Heart right ventricle (tissue), 16 donors: ENCODE measurements at places on chromosomes 16 and 17. TPM values are rescaled to one million over a fixed set of nuclear protein-coding genes. Genes with fewer than 3 reads are reported as not detected.
A peak's percentile ranks its signal among the peaks of the same experiment; 100 is the strongest.

The SLC22A31 gene
- not detected for total RNA-seq

The HBQ1 gene
- not detected for total RNA-seq

The MSLN gene
- not detected for total RNA-seq

- peak overlapping the region; percentile 72 for H3K4me3 ChIP-seq
- peak overlapping the region; percentile 96 for H3K27ac ChIP-seq
- no peaks in the 10 kb centered on the region for H3K36me3 ChIP-seq
- no peak for DNase-seq
Measured at GRCh38 chr16:25107466-25107792, 4.1 kb upstream of the LCMT1 start.

- H3K4me3 ChIP-seq = no peak overlapping the region
- no peak for DNase-seq
- H3K4me1 ChIP-seq = no peaks in the 10 kb centered on the region
- H3K36me3 ChIP-seq = no peaks in the 10 kb centered on the region
- H3K27me3 ChIP-seq = no peaks in the 10 kb centered on the region
- H3K27ac ChIP-seq = no peak overlapping the region
Measured at GRCh38 chr16:11089504-11090124, 145.2 kb downstream of the CLEC16A start.

The KCNH4 gene
- total RNA-seq = 0.22 TPM

DNA sequence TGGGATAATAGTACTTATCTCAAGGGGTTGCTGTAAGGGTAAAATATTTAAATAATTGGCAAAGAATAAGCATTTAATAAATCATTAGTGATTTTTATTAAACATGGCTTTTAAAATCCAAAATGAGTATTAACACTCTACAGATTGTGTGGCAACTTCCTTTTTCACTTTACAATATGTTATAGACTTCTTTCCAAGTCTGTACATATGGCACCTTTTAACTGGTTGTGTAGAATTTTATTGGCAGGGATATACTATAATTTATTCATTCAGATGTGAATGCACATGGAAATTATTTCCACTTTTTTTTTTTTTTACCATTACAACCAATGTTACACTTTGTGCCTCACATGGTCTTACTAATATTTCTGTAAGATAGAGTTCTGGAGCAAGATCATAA is 15.7 kb upstream of the NLRP1 start:
- H3K36me3 ChIP-seq = no peaks in the 10 kb centered on the region
- H3K27ac ChIP-seq = no peak overlapping the region

The COPS3 gene
- total RNA-seq = 68.7 TPM

GRCh38 chr16:73125850-73126524 is 78.1 kb upstream of the ZFHX3 start:
- H3K36me3 ChIP-seq = no peaks in the 10 kb centered on the region
- no peaks in the 10 kb centered on the region for H3K27me3 ChIP-seq
- no peak overlapping the region for H3K4me3 ChIP-seq

DNA sequence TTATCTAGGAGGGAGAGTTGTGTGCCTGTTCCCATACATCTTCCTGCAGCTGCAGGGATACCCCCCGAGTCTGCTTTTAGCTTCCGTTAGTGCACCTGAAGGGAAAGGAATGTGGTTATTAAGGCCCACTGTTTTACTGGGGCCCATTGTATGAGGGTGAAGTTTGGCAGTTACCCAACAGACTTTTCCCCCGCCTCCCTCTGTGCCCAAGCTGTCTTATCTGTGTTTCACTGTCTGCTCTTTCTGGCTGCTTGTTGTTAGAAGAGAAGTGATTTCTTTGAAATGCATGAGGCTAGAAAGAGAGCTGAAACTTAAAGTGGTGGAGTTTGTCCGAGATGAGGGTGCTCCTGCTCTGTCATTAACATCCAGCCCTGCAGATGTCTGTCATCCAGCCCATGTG is 7.4 kb upstream of the OR1A2 start:
- no peak overlapping the region for H3K27ac ChIP-seq
- no peak overlapping the region for H3K4me3 ChIP-seq
- no peak for DNase-seq
- no peaks in the 10 kb centered on the region for H3K27me3 ChIP-seq
- no peaks in the 10 kb centered on the region for H3K4me1 ChIP-seq

- H3K27me3 ChIP-seq = no peaks in the 10 kb centered on the region
- no peak overlapping the region for H3K27ac ChIP-seq
Measured at GRCh38 chr17:56085576-56086267, 67.6 kb upstream of the ANKFN1 start.

GRCh38 chr16:58448890-58449289 is 51.1 kb upstream of the NDRG4 start:
- no peak for DNase-seq
- H3K4me3 ChIP-seq = no peak overlapping the region
- no peaks in the 10 kb centered on the region for H3K27me3 ChIP-seq

GRCh38 chr16:46757339-46758050 is 9.4 kb upstream of the MYLK3 start:
- peak; percentile 87 for DNase-seq
- H3K27ac ChIP-seq = peak overlapping the region; percentile 88
- no peaks in the 10 kb centered on the region for H3K27me3 ChIP-seq
- H3K4me3 ChIP-seq = peak overlapping the region; percentile 24
- no peaks in the 10 kb centered on the region for H3K4me1 ChIP-seq
- no peaks in the 10 kb centered on the region for H3K36me3 ChIP-seq

DNA sequence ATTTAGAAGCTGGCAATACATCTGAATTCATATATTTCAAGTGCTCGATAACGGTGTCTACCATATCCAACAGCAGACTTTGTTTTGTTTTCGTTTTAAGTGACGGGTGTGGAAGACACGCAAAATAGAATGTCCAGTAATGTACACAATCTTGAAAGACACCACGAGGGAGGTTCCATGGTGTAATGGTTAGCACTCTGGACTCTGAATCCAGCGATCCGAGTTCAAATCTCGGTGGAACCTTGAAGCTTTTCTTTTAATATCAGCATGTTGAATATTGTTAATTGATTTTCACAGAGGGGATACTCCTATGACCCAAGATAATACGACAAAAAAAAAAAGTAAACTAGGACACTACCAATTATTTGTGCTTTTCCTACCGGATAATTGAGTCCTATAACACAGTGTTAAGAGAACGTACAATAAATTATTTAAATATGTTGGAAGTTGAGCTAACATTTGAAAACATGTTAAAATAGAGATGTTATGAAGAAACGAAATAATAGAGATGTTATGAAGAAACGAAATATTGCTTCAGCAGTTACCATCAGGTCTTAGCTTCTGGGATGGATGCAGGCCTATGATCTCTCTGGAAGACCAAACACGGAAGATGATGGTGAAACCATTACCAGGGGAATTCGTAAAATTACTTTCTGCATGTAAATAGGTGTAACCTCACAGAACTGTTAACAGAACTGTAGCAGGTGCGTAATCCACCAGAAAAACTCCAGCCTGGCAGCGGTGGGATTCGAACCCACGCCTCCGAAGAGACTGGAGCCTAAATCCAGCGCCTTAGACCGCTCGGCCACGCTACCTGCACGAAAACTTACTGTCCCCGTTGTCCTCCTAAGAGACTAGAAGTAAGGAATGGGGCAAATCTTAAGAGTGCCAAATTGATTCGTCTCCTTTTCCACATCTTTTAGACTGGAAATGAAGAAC is 1.5 kb upstream of the ALOXE3 start:
- peak overlapping the region; percentile 41 for H3K4me3 ChIP-seq
- H3K4me1 ChIP-seq = peaks cover 63% of the 10 kb centered on the region
- no peaks in the 10 kb centered on the region for H3K36me3 ChIP-seq
- H3K27ac ChIP-seq = peak overlapping the region; percentile 41

DNA sequence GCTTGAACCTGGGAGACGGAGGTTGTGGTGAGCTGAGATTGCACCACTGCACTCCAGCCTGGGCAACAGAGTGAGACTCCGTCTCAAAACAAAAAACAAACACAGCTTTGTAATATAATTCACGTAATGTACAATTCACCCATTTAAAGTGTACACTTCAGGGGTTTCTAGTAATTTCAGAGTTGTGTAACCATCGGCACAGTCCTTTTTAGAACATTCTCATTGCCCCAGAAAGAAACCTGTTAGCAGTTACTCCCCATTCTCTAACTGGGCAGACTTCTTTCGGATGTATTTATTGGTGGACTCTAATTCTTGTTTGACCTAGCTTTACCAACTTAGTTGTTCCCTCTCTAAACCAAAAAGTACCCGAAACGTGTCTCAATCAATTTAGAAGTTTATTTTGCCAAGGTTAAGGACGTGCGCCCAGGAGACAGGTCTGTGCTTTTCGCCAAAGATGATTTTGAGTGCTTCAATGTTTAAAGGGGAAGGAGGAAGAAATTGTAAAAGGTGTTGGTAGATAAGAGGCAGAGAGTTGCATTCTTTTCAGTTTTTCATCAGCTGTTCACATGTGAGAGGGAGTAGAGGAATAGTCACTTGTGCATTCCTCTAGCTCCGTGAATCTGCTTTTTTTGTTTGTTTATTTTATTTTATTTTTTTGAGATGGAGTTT is 175.3 kb downstream of the PRKCA start:
- DNase-seq = no peak
- no peaks in the 10 kb centered on the region for H3K4me1 ChIP-seq
- no peaks in the 10 kb centered on the region for H3K36me3 ChIP-seq
- no peak overlapping the region for H3K27ac ChIP-seq
- no peaks in the 10 kb centered on the region for H3K27me3 ChIP-seq

DNA sequence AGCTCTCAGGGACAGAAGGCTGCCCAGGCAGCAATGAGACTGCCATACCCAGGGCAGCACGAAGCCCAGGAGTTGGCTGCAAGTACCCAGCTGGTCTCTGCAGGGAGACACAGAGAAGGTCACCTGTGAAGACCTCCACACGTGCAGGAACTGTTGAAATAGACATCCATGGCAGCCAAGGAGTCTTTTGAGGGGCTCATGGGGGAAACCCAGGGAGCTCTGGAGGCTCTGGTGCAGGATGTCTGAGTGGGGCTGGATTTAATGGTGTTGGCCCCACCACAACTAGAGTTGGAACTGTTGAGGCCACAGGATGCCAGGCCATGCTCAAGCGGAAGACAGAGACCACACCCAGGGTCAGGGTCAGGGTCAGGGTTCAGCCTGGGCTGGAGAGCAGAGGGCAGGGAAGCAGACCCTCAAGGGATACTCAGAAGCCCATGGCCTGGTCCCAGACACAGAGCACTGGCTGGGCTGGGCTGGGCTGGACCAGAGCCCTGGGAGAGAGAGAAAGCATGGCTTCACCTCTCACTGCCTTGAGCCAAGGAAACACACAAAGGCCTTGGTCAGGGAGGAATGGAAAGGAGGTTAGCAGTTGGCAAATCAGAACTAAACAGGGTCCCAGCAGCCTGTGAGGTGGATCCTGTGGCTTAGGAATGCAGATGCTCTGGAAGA is 21.4 kb downstream of the PITPNM3 start:
- H3K36me3 ChIP-seq = no peaks in the 10 kb centered on the region
- no peaks in the 10 kb centered on the region for H3K27me3 ChIP-seq
- no peak overlapping the region for H3K4me3 ChIP-seq
- DNase-seq = no peak

The CDH1 gene
- total RNA-seq = 0.28 TPM

The KRTAP4-9 gene
- total RNA-seq = not detected

DNA sequence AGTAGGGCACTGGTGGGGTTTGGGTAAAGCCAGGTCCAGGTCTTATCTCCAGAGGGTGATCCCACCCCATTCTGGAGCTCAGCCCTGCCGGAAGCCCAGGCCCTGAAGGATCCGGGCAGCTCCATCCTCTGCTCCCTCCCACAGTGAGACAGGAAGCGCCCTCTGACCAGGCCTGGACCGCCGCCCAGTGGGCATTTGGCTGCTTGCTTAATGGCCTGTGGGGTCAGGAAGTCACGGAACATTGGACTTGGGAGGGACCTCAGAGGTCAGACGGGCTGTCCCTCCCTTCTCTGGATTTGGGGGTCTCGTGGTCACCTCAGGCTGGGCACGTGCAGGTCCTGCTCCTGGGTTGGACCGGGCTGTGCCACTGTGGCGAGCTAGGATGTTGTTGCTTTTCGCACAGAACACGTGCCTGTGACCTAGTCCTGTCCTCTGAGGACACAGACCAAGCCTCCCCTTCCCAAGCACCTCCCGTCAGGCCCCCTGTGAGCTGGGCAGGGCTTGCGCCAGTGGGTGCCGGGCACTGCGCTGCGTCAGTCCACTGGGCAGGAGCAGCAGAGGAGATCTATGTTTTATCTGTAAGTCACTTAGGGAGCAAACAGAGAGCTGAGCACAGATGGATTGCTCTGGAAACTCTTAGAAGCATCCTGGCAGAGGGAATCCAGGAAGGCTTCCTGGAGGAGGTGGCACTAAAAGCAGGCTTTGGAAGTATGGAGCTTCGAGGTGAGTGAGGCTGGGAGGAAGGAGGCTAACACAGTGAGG is 49.4 kb upstream of the GSE1 start:
- H3K4me3 ChIP-seq = no peak overlapping the region
- DNase-seq = peak; percentile 82
- peak overlapping the region; percentile 49 for H3K27ac ChIP-seq
- peaks cover 35% of the 10 kb centered on the region for H3K4me1 ChIP-seq
- no peaks in the 10 kb centered on the region for H3K36me3 ChIP-seq
- no peaks in the 10 kb centered on the region for H3K27me3 ChIP-seq

DNA sequence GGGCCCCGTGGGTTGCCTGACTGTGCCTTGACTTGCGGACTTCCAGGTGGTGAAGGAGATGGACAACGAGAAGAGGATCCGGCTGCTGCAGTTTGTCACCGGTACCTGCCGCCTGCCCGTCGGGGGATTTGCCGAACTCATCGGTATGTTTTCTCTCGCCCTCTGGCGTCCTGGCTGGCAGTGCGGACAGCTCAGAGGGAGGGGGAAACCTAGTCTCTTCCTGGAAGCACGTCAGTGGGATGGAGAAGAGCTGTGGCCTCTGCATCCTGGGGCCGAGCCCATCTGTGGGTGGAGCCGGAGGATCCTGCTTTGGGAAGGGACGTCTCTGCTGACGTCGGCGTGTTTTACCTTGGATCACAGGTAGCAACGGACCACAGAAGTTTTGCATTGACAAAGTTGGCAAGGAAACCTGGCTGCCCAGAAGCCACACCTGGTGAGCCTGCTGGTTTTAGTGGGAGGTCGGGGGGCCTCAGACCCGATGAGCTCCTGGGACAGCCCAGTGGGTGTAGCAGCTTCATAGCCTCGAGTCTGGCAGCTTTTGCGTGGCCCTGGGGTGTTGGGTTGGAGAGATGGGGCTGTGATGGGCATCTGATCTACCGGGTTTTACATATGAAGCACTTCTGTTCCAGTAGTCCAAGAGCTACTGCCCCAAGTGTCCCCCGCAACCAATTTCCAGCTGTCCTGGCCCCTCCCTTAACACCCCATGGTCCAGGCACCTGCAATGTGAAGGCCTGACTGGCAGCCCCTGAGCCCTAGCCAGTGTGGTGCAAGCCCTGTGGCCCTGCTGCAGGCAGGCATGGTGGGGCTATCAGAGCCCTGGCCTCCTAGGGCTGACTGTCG is 11.9 kb upstream of the CLEC18A start:
- no peaks in the 10 kb centered on the region for H3K4me1 ChIP-seq
- no peak overlapping the region for H3K4me3 ChIP-seq
- H3K27ac ChIP-seq = no peak overlapping the region

The CA5A gene
- 0.65 TPM for total RNA-seq
